Endothelial cell of umbilical vein (primary cell): ENCODE measurements at places on chromosomes 16 and 17. TPM values are rescaled to one million over a fixed set of nuclear protein-coding genes. Genes with fewer than 3 reads are reported as not detected.
A peak's percentile ranks its signal among the peaks of the same experiment; 100 is the strongest.

DNA sequence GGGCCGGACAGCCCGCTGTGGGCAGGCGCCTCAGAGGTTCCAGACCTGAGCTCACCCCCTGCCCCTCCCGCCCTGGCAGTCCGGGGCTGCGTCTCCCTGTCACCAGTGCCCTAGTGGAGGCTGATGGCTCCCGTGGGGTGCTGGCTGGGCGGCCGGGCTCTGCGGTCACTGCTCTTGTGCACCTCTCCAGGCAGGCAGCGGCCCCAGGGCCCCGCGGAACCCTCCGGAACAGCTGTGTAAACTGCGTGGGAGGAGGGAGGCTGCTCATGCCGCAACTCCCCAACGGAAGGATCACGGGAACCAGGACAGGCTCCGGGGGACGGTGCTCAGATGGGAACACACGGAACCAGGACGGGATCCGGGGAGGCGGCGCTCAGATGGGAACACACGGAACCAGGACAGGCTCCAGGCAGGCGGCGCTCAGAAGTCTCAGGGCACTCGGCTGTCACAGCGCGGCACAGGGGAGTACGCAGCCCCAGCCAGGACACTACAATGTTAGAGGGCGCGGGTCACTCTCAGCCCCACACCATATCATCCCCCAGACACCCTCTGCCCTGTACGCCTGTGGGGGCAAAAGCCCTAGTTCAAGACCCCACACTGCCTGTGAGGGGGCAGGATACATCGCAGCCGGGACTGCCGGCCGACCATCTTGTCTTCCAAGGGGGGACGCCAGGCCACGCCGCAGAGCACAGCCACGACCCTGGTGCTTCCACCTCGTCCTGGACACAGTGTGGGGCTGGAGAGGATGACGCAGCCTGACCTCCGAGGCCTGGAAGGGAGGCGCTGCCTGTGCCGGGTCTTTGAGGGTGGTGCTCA lies 74.0 kb upstream of the GNG13 start:
- H3K4me3 ChIP-seq = no peak overlapping the region
- H3K27ac ChIP-seq = no peak overlapping the region
- no peaks in the 10 kb centered on the region for H3K27me3 ChIP-seq

CLDN9 gene
- total RNA-seq = not detected in 2 replicates

ZNF174 gene
- 7.4 and 9.1 TPM in 2 replicates for total RNA-seq

DNA sequence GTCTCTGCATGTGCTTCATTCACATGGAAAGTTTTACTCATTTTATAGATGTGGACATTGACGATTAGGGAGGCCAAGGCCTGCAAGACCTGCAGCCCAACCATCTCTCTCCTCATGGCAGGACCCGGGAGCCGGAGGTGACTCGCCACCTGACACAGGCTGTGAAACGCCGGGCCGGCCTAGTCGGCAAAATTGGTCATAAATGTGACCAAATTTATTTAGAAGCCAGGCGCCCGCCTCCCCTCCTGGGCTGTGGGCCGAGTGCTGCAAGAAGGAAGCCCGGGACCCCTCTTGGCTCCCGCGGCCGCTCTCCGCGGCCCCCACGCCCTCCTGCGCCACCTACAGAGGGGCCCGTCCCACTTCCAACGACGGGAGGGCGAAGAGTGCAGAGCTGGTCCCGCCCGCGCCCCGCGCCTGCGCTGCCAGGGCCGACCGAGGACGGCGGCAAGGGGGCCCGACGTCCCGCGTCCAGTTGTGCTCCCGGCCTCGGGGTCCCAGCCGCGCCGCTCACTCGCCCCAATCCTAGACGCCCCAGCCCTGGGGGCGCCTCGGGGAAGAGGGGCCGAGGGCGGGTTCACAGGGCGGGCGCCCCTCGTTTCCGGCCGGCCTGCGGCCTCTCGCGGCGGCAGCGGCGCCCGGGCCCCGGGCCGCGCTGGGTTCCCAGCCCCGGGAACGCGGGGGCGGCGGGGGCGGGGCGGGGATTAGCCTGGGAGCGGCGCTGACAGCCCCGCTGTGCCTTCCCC lies 47.5 kb downstream of the WNT3 start:
- peaks cover 2% of the 10 kb centered on the region for H3K4me1 ChIP-seq
- H3K27me3 ChIP-seq = no peaks in the 10 kb centered on the region
- DNase-seq = peak; percentile 28

GRCh38 chr17:1273492-1274244 lies 3.4 kb downstream of the BHLHA9 start:
- H3K27me3 ChIP-seq = peaks cover 16% of the 10 kb centered on the region
- peaks cover 4% of the 10 kb centered on the region for H3K4me1 ChIP-seq
- H3K4me3 ChIP-seq = no peak overlapping the region

PRSS22 gene
- not detected in 2 replicates for total RNA-seq

DNA sequence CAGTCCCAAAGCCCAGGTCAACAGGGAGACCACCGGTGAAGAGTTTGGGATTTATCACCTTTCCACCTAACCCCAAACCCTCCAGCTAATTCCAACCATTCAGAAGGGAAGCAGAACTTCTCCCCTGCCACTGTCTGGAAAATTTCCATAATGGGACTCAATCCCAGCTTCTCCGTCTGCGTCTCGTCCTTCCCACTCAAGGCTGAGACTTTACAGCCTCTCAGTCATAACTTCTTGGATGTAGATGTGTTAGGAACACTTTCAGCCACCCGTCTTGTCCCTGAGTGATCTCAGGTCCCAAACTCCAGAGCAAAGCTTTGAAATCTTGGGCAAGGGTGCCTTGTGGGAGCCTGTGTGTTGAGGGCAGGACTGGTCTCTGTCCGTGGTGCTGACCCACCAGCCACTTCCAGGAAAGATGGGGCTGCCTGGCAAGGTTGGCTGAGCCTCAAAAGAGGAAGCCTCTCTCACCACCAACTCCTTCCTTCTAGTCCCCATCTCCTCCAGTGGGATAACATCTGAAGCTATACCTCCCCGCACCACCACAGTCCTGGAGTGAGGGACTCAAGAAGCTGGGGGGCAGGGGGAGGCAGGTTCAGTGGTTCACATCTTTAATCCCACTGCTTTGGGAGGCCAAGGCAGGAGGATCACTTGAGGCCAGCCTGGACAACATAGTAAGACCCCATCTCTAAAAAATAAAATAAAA lies 9.3 kb downstream of the GAS2L2 start:
- H3K4me3 ChIP-seq = no peak overlapping the region
- no peak overlapping the region for H3K27ac ChIP-seq
- no peaks in the 10 kb centered on the region for H3K36me3 ChIP-seq
- H3K4me1 ChIP-seq = no peaks in the 10 kb centered on the region
- peaks cover 37% of the 10 kb centered on the region for H3K27me3 ChIP-seq
- peak; percentile 30 for DNase-seq

DNA sequence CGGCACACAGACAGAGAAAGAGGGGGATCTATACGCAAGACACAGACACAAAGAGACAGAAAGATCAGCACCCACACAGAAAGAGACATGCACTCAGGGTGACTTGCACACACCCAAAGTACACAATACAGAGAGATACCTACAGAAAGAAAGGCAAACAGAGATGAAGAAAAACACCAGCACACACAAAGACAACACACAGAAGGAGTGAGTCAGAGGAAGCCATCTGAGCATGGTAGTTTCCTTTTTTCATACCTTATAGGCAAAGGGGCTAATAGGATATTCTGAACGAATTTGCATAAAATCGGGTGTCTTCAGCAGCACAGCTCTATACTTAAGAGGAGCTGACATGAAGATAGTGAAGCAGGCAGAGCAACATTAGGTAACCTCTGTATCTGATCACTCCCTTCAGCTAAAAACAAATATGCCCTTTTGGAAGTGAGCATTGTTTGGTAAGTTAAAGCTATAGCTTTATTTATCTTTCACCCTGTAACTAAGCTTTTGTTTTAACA lies 198.6 kb downstream of the AATF start:
- H3K27ac ChIP-seq = peak overlapping the region; percentile 55
- peaks cover 16% of the 10 kb centered on the region for H3K4me1 ChIP-seq
- peak; percentile 81 for DNase-seq
- H3K27me3 ChIP-seq = no peaks in the 10 kb centered on the region
- H3K4me3 ChIP-seq = no peak overlapping the region
